ENCODE measurements at places on chromosomes 5 and 9. TPM values are rescaled to one million over a fixed set of nuclear protein-coding genes. Genes with fewer than 3 reads are reported as not detected.

The MAST4 gene
- total RNA-seq: 25.1 TPM

The TGFBI gene
- 167 TPM for total RNA-seq

The FSTL4 gene
- 0.17 TPM for total RNA-seq

The MARVELD2 gene
- 0.45 TPM for total RNA-seq

The DAB2 gene
- 5.9 TPM for total RNA-seq

The CCDC69 gene
- 90.7 TPM for total RNA-seq

The SLC22A4 gene
- total RNA-seq: not detected

The PCDHGA8 gene
- 0.13 TPM for total RNA-seq

The GRXCR2 gene
- not detected for total RNA-seq

The RNF20 gene
- 36.5 TPM for total RNA-seq

The FOXD4L5 gene
- total RNA-seq: not detected

The QRFP gene
- not detected for total RNA-seq

The WDR38 gene
- not detected for total RNA-seq

The CXXC5 gene
- 1.9 TPM for total RNA-seq

The CCL28 gene
- total RNA-seq: 13.9 TPM

The PDCD1LG2 gene
- 7.7 TPM for total RNA-seq

The NUDCD2 gene
- 27.1 TPM for total RNA-seq

The FOXD4L6 gene
- total RNA-seq: not detected

The PRR16 gene
- not detected for total RNA-seq

The PCDHA1 gene
- not detected for total RNA-seq

The BAG1 gene
- total RNA-seq: 77.2 TPM

The OCLN gene
- total RNA-seq: 1.6 TPM

The TAF11L10 gene
- total RNA-seq: not detected

The SLC2A6 gene
- 3.6 TPM for total RNA-seq

The NMUR2 gene
- total RNA-seq: not detected

The F2RL1 gene
- 3.2 TPM for total RNA-seq

The LEAP2 gene
- 2.2 TPM for total RNA-seq

The SLC27A6 gene
- total RNA-seq: not detected

The LMBRD2 gene
- total RNA-seq: 7.9 TPM

The PCDHGA3 gene
- total RNA-seq: not detected

The EPB41L4B gene
- not detected for total RNA-seq

The COL15A1 gene
- 0.05 TPM for total RNA-seq

The PCDHGB1 gene
- total RNA-seq: not detected

The SGCD gene
- not detected for total RNA-seq

The IL4 gene
- total RNA-seq: 6.0 TPM

The PRR7 gene
- 6.4 TPM for total RNA-seq

The KIF4B gene
- not detected for total RNA-seq

The AGXT2 gene
- total RNA-seq: not detected

The PCAT7 gene
- not detected for total RNA-seq

The PLPPR1 gene
- not detected for total RNA-seq

The NRARP gene
- total RNA-seq: 0.70 TPM

The SPINK7 gene
- not detected for total RNA-seq

The CCL21 gene
- not detected for total RNA-seq

The SLC25A2 gene
- 0.41 TPM for total RNA-seq

The LTC4S gene
- total RNA-seq: 6.0 TPM

The KCTD16 gene
- total RNA-seq: not detected

The NDUFS6 gene
- 14.2 TPM for total RNA-seq

Measured in naive thymus-derived CD4-positive, alpha-beta T cell (primary cell).